ENCODE measurements at places on chromosomes 2 and 18.

GRCh38 chr2:45085487-45085886, 76.2 kb upstream of the SIX2 start:
- H3K27ac ChIP-seq, result no peak overlapping the region
- H3K36me3 ChIP-seq, result no peaks in the 10 kb centered on the region
- no peak overlapping the region for H3K4me3 ChIP-seq
- DNase-seq, result no peak
- H3K27me3 ChIP-seq, result peaks cover 10% of the 10 kb centered on the region
- peaks cover 1% of the 10 kb centered on the region for H3K4me1 ChIP-seq

DNA sequence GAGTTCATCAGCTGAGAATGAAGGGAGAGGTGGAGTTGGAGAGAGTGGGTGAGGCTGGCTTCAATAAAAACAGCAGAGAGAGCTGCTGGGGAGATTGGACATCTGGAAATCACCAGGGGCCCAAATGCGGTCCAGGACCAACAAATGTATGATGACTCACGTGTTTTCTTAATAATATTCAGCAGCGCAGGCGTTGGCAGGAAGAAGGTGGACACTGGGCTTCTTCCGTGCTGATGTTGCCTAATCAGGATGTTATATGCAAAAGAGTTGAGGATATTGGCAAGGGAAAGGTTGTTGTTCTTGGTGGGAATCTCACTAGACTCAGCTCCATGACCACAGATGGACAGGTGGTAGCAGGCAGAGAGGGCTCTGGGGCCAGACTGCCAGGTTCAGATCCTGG, 12.8 kb upstream of the PLA2R1 start:
- H3K4me1 ChIP-seq, result peaks cover 3% of the 10 kb centered on the region
- no peak overlapping the region for H3K4me3 ChIP-seq
- H3K27me3 ChIP-seq, result peaks cover 3% of the 10 kb centered on the region
- H3K27ac ChIP-seq, result no peak overlapping the region

- H3K27me3 ChIP-seq, result no peaks in the 10 kb centered on the region
- H3K4me3 ChIP-seq, result no peak overlapping the region
- no peaks in the 10 kb centered on the region for H3K4me1 ChIP-seq
- no peak for DNase-seq
- H3K27ac ChIP-seq, result no peak overlapping the region
Observed at GRCh38 chr18:68763083-68763482, 34.8 kb upstream of the CCDC102B start.

DNA sequence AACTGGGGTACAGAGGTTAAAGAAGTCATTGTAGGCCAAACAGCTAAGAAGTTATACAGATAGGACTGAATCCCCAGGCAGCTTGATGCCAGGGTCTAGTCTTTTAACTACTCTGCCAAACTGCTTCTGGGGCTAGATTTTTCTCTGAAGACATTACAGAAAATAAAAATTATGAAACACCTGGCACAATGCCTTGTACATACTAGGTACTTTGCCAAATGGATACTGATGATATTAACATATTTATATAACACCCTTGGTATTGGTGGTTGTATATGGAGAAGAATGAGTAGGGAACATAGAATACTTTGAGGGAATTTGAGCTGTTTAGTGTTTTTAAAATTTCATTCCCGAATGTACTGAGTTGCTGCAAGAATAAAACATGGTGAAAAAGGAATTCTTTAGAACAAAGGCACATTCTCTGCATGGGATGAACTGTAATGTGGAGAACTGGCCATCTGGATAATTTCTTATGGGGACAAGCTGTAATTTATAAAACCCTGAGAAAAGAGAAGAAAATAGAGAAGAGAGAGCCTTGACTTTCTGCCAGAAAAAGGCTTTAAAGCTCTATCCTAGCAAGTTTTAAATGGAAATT, 210.9 kb upstream of the TMEM200C start:
- H3K27ac ChIP-seq, result no peak overlapping the region
- DNase-seq, result no peak
- no peaks in the 10 kb centered on the region for H3K36me3 ChIP-seq

DNA sequence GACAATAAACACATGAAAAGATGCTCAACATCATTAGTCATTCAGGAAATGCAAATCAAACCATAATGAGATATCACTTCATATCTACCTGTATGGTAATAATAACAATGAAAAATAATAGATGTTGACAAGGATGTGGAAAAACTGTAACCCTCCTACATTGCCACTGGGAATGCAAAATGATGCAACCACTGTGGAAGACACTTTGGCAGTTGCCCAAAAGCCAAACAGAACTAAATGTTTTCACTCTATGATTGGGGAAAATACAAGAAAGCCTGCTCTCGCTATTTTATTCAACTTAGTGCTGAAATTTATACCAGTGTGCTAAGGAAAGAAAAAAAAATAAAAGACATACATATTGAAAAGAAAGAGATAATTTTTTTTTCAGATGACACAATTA, 934.5 kb downstream of the CNTNAP5 start:
- H3K27me3 ChIP-seq, result no peaks in the 10 kb centered on the region
- H3K4me3 ChIP-seq, result no peak overlapping the region
- H3K27ac ChIP-seq, result no peak overlapping the region
- DNase-seq, result no peak
- no peaks in the 10 kb centered on the region for H3K4me1 ChIP-seq

DNA sequence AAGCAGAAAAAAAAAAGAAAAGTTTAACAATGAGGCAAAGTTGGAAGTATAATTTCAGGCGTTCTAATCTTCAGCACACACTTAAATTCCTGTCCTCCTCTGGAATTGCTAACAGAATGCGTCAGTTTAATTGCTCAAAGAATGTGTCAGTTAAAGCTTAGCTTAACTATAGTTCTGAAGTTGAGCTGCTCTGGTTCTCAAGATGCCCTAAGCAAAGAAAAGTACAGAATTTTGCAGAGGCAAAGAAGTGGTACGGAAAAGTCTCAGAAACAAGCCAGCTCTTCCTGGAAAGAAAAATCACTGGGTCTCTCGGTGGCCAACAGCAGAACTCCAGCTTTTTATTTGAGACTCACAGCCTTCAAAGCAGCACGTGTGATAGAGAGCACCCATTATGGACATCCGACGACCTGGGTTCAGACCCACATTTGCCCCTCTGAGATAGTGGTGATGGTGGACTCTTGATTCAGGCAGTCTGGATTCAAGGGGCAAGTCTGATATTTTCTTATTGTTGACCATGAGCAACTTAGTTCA, 22.2 kb upstream of the MYO3B start:
- DNase-seq, result no peak
- H3K27ac ChIP-seq, result no peak overlapping the region
- H3K36me3 ChIP-seq, result no peaks in the 10 kb centered on the region

- H3K4me1 ChIP-seq, result no peaks in the 10 kb centered on the region
- no peak overlapping the region for H3K27ac ChIP-seq
- H3K27me3 ChIP-seq, result no peaks in the 10 kb centered on the region
Observed at GRCh38 chr2:184824597-184824996, 226.3 kb downstream of the ZNF804A start.

Measured in activated naive CD8-positive, alpha-beta T cell treated with anti-CD3 and anti-CD28 coated beads for 36 hours (primary cell).